ENCODE measurements at places on chromosomes 11 and 22.

GRCh38 chr11:110518809-110519514 lies 89.2 kb downstream of the FDX1 start:
- no peak for DNase-seq

DNA sequence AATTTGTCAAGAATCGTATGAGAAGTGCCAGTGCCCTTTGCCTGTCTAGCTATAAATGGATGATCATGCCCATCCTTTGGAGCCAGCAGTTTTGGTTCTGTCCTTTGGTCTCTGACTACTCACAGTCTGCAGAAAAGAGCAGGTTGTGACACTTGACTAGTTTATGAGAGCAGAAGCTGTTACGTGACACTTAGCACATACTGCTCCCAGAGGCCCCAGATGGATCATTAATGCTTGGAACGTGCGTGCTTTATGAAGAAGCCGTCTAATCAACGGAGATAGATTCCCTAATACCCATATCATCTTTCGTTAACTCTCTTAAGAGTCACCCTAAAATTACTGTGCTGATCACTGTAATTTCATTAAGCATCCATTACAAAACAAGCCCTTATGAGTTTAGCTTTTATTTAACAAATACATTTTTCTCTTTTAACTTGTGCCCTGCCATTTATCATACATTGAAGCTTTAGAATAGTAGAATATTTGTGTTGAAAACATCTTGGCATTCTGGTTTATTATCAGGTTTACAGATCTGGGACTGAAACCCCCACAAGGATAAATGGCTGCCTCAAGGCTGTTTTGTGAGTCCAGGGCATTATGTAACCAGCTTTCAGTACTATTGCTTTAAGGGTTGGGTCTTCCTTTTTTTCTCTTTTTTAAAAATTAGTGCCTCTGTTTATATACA lies 47.0 kb upstream of the ADORA2A start:
- no peak for DNase-seq

GRCh38 chr22:20588843-20589581 lies 81.6 kb downstream of the MED15 start:
- no peak for DNase-seq

DNA sequence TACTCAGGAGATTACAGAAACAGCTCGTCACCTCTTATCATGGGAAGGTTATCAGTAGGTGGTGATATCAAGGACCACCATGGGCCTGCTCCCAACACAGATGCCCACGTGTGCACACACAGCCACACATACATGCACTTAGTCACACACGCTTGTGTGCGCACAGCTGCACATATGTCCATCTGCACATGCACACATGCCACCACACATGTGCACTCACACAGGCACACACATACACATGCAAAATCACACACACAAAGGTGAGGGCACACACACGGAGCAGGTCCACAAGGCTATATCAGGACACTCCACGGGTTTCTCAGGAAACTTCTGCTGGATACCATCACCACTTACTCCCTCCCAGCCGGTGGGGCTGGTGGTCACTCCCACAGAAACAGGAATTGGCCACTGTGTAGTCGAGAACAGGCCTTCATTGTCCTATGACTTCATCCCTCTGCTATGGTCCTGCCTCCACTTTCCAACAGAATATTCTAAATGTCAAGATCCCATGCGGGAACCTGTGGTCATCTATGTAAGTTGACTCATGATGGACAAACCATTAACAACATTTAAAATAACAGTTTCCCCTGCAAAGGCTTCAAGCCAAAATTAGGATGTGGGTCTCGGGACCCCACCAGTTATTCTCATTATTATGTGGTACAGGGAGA lies 2.2 kb downstream of the C11orf24 start:
- no peak for DNase-seq

- DNase-seq = no peak
Observed at GRCh38 chr11:96205460-96205809, 137.6 kb downstream of the MAML2 start.

GRCh38 chr11:3052567-3052966 lies 4.7 kb downstream of the CARS1 start:
- DNase-seq = no peak

- DNase-seq = no peak
Observed at GRCh38 chr11:99370549-99371216, 349.9 kb downstream of the CNTN5 start.

GRCh38 chr11:35073691-35074419 lies 65.1 kb upstream of the CD44 start:
- DNase-seq = no peak

DNA sequence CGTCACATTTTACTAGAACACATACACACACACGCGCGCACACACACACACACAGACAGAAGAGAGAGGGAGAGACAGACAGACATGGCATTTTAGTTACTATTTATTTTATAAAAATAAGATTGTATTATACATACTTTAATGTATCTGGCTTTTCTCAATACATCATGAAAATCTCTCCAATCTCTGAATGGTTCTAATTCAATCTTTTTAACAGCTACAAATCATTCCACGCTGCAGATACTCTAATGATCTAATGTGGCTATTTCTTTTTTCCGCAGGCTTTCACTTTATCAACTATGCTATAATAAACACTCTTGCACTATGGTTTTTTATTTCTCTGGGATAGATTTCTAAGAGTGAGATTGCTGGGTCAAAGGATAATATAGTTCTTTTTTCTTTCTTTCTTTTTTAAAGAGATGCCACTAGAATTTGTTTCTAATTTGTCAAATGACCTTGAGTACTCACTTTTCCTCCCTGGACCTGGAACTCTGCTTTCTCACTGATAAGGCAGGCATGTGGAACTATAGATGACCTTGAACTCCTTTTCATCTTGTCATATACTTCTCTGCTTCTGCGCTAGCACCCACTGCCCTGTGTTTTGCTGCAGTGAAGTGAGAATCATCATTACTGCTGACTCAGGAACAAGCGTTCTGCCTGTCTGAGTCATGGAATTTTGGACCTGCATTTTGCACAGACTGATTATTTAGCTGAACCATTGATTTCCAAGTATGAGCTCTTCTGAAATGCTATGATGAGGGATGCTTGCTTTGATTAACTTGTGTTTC lies 4.9 kb upstream of the SLC6A5 start:
- DNase-seq = no peak

GRCh38 chr11:9775398-9775779 lies 111.5 kb downstream of the SWAP70 start:
- DNase-seq = no peak

- DNase-seq = no peak
Observed at GRCh38 chr11:77085652-77086051, 17.0 kb upstream of the OMP start.

- DNase-seq = no peak
Observed at GRCh38 chr22:48783821-48784266, 1043.8 kb downstream of the BRD1 start.

GRCh38 chr11:66889960-66890359 lies 33.1 kb downstream of the LRFN4 start:
- no peak for DNase-seq

- DNase-seq = no peak
Observed at GRCh38 chr11:123760894-123761293, 6.6 kb upstream of the OR6X1 start.

GRCh38 chr11:123707606-123708205 lies 33.8 kb downstream of the ZNF202 start:
- peak; percentile 69 for DNase-seq

DNA sequence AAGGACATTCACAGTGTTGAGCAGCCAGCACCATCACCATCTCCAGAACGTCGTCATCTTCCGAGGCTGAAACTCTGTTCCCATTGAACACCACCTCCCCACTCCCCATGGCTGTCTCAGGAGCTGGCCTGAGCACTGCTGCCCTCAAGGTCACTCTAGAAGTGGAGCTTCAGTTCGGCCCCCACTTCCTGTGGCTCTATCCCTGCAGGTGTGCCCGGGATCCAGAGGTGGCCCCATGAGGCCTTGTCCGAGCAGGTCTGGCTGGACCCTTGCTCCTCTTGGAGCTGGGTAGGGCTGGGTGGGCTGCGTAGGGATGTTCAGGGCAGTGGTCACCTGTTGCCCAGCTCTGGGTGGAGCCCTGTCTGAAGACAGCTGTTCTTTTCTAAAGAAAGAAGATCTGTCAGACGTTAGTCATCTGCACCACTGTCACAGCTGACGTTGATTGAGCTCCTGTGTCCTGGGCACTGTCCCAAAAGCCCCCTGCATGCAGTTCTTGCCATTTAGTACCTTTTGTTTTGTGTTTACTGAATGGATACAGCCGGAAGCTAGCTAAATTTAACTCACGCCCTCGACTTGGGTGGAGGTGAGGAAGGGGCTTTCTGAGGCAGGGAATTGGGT lies 75.5 kb upstream of the CLDN5 start:
- no peak for DNase-seq

DNA sequence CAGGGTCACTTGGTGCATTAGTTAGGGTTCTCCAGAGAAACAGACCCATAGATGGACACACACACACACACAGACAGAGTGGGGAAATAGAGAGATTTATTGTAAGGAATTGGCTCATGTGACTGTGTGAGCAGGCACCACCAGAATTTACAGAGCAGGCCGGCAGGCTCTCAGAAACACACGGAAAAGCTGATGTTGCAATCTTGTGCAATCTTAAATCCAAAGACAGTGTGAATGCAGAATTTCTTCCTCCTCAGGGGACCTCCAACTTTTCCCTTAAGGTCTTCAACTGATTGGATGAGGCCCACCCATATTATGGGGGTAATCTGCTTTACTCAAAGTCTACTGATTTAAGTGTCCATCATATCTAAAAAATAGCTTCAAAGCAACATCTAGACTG lies 49.8 kb downstream of the APIP start:
- no peak for DNase-seq

DNA sequence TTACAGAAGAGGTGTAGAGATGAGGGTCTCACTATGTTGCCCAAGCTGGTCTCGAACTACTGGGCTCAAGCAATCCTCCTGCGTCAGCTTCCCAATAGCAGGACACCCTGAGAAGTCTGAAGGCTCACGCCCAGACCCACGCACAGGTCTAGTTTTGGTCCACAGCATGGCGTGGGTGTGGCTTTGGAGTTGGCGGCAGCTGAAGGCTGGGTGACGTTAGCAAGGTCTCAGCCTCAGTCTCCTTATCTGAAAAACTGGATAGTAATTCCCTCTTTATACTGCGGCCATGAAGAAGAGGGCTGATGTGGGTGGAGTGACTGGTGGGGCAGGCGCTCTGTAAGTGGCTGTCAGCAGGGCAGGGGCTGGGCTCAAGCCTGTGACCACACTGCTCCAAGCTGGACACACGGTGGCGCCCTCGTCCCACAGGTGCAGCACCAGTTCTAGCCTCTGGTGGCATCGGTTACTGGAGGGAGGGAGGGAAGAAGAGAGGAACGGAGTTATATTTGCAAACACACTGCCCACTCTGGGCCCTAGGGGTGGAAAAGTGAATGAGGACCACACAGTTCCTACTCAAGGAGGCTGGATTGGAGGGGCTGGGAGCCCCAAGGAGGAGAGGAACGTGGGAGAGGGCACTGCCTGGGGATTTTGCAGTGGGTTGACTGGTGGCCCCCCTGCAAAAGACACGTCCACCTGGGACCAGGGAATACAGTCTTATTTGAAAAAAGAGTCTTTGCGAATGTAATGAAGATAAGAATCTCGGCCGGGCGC lies 19.6 kb upstream of the CARD10 start:
- peak; percentile 89 for DNase-seq

DNA sequence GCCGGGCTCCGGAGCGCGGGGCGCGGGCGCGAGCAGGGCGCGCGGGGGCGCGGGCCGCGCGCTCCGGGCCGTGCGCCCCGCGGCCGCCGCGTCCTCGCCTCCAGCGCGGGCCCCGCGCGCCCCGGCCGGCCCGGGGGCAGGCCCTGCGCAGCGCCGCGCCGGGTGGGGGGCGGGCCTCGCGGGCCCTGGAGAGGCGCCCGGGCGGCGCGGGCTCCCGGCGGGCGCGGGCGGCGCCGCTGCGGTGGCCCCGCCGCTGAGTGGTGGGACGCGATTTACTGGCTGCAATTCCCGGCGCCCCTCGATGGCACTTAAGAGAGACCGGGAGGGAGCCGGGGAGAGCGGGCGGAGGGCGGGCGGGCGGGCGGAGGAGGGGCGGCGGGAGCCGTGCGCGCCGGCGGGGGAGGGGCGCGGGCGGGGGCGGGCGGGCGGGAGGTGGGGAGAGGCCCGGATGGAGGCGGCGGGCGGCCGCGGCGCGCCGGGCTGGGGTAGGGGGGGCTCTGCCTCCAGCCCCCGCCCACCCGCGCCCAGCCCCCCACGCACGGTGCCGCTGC lies 73.2 kb upstream of the TCF20 start:
- DNase-seq = no peak

- DNase-seq = no peak
Observed at GRCh38 chr11:56197367-56197766, 20.9 kb downstream of the OR5J2 start.

GRCh38 chr22:24977370-24978221 lies 25.1 kb downstream of the KIAA1671 start:
- DNase-seq = no peak

DNA sequence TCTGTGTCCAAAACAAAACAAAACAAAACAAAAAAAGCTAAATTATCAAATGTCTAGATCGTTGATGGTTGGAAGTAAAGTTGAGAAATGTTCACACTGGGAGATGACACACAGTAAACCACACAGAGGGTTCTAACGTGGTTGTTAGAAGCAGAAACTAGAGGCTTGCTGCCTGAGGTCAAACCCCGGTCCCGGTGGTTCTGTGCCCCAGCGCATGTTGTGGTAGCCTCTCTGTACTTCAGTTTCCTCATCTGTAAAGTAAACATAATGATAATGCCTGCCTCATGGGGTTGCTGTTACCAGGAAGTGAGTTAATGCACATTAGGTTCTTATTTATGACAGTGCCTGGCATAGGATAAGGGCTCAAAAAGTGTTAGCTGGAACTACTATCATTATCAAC lies 33.4 kb downstream of the PPARA start:
- no peak for DNase-seq

DNA sequence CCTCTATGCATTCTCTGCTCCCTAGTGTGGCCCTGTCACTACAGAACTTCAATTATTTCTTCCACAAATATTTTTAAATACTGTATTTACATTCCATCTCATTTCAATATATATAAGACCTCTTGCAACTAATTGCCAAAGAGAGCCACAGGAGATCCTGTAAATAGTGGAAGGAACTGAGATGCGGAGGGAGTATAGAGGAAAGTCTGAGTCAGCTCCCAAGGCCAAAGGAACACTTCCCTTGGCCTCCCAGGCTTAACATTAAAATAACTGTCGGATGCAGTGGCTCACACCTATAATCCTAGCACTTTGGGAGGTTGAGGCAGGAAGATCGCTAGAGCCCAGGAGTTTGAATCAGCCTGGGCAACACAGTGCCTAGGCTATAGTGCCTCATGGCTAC lies 31.2 kb downstream of the RBFOX2 start:
- DNase-seq = no peak

- no peak for DNase-seq
Observed at GRCh38 chr22:49503896-49504521, 323.7 kb downstream of the BRD1 start.

GRCh38 chr22:35560366-35560765 lies 19.7 kb downstream of the RASD2 start:
- no peak for DNase-seq

- DNase-seq = no peak
Observed at GRCh38 chr11:118927554-118928100, 1.9 kb upstream of the BCL9L start.

DNA sequence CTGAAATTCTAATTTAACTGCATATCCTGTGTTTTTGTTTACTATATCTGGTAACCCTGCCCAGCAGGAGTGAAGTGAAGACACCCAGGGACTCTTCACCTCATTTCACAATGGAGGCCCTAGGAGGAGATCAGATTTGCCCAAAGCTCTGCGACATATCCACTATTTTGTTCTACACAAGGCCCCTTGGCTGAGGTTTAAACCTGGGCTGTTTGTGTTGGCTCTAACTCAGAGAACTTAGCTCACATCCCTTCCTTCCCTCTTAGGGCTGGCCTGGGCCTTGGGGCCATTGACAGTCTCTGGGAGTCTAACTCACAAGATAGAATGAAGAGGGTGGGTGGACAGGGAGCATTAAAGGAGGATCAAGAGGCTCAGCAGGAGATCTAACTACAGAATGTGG lies 8.2 kb upstream of the PLA2G3 start:
- DNase-seq = no peak

Data from mesothelial cell of epicardium (in vitro differentiated cells).